ENCODE measurements at places on chromosomes 5 and 9.

- DNase-seq: no peak
Observed at GRCh38 chr5:153863951-153864350, 174.8 kb downstream of the FAM114A2 start.

DNA sequence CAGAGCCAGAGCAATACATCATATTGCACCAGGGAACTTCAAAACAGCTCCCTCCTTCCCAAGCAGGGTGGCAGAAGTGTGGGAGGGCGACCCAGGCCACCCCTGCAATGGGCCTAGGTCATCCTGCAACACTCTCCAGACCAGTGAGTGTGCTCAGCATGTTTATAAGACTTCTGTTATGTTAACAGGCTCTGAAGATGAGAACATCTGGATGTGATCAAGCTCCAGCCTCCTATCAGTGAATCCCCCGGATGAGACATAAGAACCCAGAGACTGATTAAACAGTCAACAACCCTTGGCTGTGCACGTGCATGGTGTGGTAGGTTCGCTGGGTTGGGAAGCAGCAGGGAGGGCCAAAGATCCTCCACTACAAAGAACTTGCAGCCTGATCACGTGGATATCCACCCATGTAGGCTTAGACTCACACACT, 63.3 kb downstream of the ABCA1 start:
- no peak for DNase-seq

- DNase-seq: peak; percentile 25
Observed at GRCh38 chr5:141681695-141682641, at the start of gene ARAP3. TSS of gene ARAP3 (minus strand) at chr5:141682230. CDS start at chr5:141680486, 1,744 bp downstream.

DNA sequence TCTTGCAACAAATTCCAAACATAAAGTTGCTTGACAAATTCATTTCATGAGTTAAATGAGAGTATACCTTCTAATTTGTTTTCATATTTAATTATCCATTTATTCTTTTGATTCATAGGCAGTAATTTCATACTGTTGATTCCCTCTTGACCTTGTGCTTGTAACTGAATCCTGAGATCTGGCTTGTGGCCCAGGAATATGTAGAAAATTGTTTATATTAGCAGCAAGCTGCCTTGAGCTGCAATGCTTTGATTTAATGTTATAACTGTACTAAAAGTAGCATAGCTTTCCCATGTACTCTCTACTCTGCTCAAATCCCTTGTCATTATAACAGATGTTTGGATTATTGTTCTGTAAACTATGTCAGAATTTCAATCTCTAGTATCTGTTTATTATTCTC, 780.7 kb downstream of the NR2F1-AS1 start:
- DNase-seq: no peak

DNA sequence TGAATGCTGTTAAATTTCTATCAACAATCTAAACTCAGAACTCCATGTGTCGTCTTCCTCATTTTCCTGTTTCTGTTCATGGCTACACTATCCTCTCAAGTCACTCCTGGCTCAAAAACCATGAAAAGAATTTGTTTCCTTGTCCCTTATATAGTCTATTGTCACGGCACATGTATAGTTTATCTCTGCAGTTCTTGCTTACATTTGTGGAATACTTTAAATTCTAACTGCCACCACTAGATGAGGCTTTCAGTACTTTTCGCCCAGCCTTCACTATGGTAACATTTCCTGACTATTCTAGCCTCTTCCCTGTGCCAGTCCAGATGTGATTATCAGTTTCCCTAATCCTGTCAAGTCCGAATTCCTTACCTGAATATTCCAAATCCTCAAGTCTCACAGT, 34.6 kb downstream of the PKD2L2 start:
- no peak for DNase-seq

DNA sequence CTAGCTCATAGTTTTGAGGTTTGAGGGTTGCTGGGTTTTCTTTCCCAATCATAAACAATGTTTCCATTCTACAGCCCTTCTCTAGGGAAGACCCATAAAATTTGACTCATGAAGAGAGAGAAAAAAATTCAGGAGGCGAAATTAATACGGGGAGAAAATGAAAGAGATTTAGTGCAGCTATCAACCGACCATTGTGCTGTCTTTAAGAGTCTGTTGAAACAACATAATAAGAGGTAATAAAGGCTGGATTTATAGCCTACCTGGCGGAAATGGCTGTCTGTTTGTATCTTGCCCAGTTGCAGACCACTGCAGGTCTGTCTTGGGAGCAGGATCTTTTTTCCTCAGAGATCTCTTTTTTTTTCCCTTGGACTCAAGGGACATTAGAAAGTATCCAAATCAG, 66.9 kb downstream of the TLR4 start:
- DNase-seq: no peak

DNA sequence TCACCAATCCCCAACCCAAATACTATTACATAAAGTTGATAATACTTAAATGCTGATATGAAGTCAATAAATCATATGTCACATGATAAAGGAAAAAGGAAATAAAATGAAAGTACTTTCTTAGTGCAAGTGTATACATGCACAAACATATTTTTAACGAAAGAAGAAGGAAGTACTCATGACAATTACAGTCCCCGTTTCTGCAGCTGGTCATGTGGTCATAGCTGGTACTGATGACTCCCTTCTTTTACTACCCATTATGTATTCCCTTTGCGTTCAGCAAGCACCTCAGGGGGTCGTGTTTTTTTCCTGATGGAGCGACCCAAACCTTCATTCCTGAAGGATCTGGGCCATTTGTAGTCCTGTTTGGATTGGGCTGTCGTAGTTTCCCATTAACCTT, 27.3 kb downstream of the CENPP start:
- DNase-seq: no peak

DNA sequence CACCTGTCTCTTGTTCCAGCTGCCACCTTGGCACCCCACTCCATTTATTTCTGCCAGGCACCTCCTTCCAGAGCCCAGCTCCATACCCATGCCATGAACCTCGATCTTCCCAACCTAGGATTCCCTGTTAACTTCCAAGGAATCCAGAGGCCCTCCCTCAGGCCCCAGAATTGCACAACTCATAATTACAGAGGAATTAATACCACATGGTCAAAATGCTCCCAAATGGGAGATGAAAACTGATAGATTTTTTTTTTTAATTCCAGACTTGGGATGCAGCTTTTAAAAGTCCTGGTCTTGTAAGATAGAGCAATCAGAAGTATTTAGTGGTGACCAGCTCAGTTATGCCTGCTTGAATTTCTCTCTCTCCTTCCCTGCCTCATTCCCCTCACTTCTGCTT, 96.2 kb upstream of the CCDC112 start:
- no peak for DNase-seq

DNA sequence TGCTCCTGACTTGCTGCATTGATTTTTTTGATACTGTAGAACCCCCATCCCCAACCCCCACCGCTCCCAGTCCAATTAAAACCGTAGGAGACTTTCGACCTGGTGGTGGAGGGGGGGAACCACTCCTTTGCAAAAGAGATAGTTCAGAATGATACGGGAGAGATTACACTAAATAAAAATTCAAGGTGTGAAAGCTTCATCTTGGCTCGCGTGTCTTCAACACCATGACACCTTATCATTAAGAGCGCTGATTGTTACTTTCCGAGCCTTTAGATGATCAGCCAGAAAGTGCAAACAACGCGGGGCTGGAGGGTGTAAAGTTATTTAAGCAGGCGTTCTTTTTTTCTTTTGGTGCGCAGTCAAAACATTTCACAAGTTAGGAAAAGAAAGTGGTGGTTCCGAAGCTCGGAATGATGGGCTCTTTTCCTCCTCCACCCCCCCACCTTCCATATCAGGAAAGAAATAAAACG, 1.3 kb upstream of the ZNF462 start:
- no peak for DNase-seq

DNA sequence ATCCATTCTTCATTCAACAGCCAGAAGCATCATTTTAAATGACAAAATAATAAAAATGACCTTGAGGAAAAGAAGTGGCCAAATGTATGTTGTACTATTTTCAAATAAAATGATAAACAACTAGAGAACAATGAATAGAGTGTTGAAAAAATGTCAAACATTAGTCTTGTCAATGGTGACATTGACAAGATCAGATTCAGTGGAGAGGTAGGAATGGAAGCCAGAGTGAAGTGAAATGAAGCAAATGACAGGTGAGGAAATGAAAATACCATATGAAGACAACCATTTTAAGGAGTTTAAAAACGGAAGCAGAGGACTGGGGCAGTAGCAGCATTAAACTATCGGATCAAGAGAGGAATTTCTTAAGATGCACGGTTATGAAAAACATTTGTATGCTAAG, 38.2 kb upstream of the COX7C start:
- DNase-seq: no peak

- DNase-seq: no peak
Observed at GRCh38 chr5:172607213-172607793, 33.8 kb upstream of the NEURL1B start.

GRCh38 chr5:77073667-77074066, 13.4 kb downstream of the ZBED3 start:
- DNase-seq: no peak

GRCh38 chr5:154200221-154200620, 9.7 kb downstream of the GALNT10 start:
- no peak for DNase-seq

- no peak for DNase-seq
Observed at GRCh38 chr5:159660401-159660800, 255.9 kb upstream of the ADRA1B start.

GRCh38 chr5:33371660-33372059, 69.1 kb upstream of the TARS1 start:
- no peak for DNase-seq

DNA sequence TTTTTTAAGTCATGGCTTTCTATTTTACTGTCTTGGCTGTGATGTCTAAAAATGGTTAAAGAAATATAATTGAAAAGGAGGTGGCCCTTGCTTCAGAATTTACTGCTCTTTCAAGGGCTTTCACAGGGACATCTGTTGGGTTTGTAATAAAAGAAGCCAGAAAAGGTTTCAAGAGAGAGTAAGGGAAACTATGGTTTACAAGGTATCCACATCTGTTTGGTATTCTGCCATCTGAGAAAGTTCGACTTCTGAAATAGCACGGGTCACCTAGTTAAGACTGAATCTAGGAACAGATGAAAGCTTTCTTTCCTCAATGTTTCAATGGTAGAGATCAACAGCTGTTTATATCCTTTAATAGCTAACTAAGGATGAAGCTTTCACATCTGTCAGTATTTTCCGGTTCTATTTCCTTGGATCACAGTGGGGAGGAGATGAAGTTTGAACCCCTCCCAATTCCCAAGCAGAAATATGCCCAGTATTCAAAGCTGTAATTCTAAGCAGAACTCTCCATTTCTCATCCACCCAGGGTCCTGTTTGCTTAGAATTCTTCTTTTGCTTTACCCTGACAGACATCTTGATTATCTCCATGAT, 72.8 kb upstream of the IFNK start:
- DNase-seq: no peak

DNA sequence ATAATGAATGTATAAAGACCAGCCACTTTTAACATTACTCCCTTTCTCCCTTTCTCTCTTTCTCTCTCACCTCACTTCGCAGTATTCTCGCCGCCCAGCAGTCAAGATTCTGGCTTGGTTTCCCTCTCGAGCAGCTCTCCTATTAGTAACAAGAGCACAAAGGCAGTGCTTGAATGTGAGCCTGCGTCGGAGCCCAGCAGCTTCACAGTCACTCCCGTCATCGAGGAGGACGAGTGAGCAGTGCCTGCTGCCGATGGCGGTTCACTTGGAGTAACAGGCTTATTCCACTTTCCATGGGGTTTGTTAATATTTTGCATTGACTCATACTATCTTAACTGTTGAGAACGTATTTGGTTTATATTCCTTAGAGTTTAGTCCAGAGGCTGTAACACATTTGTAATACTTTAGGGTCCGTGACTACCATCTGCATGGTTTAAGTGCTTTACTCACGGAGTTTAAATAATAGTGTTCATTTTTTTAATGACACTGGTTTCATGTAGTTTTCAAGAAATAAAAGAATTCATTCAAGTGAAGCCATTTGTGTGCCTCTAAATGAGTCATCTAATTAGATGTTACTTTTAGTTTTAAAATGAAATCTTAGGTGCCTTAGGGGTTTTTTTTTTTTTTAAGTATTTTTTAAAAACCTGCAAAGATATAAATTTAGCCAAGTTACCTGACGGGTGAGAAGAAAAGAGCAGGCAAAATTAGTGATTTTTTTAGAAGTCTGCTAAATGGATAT, 8.4 kb upstream of the DMRT3 start:
- DNase-seq: no peak

- DNase-seq: no peak
Observed at GRCh38 chr9:21871256-21871975, 69.0 kb downstream of the MTAP start.

DNA sequence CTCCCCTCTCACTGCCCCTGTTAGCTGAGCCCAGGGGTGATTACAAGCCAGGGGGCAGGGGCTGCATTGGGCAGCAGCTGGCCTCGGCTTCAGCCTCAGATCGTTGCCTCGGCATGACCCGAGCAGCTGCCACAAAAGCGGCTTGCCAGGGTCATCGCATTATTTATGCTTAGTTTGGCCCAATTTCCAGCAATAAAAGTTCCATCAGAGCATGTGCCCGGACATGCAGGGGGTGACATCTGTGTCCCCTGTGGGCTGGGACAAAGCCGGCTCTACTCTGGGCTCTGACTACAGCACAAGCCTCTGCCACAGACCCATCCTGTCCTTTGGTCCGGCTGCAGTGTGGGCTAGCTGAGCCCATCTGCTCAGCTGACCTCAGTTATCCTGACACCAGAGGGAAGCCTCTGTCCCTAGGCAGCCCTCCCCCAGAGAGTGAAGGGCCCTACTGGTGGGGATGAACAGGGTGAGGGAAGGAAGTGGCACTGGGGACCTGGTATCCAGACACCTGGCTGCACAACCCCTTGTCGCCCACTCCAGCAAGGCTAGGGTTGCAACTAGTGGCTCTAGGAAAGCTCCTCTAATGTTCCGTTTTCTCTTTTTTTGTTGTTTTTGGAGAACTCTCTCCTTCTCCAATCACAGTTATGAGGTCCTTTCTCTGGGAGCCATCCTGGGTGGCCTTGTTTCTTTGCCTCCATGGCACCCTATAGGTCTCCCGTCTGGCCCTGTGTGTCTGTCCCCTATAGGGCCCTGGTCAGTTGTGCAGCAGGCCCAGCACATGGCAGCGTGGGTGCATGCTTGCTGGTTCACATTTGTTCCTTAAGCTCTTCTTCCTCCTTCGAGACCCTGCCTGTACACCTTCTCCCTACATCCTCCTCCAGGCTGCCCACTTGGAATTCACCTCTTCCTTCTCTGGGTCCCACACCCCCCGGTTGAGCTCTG, 13.3 kb upstream of the GADD45G start:
- DNase-seq: no peak

DNA sequence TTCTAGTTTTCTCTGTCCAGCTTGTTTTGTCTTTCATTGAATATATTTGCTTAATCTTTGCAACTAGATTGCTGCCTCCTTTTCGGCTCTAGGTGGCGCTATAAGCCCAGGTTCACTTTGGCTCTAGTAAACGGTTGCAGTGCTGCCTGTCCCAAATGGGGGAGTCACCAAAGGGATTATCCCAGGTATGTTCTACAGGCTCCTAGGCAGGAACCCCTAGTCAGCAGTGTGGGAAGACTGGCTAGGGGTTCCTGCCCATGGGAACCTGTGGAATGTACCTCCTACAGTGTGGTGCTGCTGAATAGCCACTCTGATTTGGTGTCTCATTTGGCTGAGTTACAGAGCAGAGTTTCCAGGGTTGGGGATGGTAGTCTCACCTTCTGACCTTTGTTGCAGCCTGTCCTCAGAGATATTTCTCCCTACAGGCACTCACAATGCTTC, 85.2 kb downstream of the ARSB start:
- DNase-seq: no peak

Data from activated CD4-positive, alpha-beta T cell treated with anti-CD3 and anti-CD28 coated beads, Interleukin-2, amount 50 U/mL, for 4 hours (primary cell).